ENCODE measurements at places on chromosomes 7 and 10.

GRCh38 chr10:29535012-29535777 is 99.6 kb downstream of the SVIL start:
- no peak for DNase-seq

DNA sequence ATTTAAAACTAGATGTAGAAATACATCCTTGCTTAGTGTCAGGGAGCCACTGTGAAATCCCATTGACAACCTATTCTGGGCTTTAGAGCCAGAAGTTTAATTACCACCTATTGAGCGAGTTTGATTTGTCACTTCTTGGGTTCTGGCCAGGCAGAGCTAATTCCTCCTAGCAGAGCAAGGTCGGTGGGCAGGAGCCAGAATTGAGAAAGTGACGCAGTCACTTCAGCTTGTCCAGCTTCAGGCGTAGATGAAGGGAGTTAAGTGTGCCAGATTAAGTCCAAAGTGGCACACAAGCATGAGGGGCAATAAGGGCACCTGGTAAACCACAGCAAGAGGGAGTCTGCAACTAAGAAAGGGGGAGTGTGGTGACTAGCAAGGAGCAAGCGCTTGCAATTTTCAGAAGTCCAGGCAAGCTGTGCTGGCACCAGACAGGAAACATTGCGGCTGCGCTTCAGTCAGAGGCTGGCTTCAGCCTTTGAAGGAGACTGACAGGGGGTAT is 119.4 kb downstream of the ST7 start:
- no peak for DNase-seq

GRCh38 chr10:32054094-32054493 is 2.1 kb downstream of the KIF5B start:
- DNase-seq: no peak

DNA sequence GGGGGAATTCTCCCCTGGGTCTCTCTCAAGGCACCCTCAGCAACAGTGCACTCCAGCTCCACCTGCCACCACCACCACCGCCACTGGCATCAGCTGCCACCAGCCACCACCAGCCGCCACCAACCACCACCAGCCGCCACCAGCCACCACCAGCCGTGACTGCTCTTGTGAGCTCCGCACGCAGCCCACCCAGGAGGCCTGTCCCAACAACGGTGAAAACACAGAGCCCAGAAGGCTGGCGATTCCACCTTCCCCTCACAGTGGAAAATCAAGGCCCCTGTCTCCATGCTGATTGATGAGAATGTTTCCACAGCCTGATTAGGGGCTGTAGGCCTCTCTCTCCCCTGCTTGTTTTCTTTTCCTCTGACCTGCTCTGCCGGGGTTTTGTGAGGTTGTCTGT is 41.1 kb downstream of the COBL start:
- DNase-seq: peak; percentile 51
